ENCODE measurements at places on chromosomes 5 and 9.
A peak's percentile ranks its signal among the peaks of the same experiment; 100 is the strongest.

- no peak for DNase-seq
Observed at GRCh38 chr9:129027685-129028191, 393 bp downstream of the SH3GLB2 start.

- DNase-seq, result no peak
Observed at GRCh38 chr9:38662763-38663593, 42.6 kb upstream of the ANKRD18A start.

GRCh38 chr9:118170032-118170955 is 466.1 kb downstream of the TLR4 start:
- peak; percentile 42 for DNase-seq

DNA sequence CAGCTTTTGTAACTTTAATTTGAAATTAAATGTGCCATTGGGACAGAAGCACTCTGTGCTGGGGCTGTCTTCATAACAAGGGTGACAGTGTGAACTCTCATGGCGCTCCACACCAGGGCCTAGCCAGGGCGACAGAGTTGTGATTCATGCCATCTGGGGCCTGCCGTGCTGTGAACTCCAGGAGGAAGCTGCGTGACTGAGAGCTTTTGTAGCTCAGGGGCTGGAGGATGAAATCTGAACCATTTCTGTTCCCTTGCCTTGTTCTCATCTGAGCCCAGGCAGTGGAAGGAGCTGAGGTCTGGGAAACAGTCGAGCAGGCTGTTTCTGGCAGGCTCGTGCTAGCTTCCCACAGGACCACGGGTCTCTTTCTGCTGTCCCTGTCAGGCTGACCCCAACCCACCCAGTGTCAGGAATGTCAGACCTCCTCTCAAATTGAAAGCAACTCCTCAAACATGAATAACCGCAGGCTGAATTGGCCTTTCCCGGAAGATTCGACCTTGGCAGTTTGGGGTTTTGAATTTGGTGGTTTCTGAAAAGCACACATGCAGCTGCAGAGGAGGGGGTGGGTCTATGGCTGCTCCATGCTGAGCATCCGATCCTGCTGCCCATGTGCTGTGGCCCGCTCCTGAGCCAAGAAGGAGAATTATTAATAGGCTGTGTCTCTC is 69.2 kb upstream of the RPS23 start:
- no peak for DNase-seq

- no peak for DNase-seq
Observed at GRCh38 chr5:29077451-29077850, 2039.1 kb upstream of the CDH9 start.

GRCh38 chr5:23703940-23704855 is 196.8 kb downstream of the PRDM9 start:
- DNase-seq, result peak; percentile 77

- DNase-seq, result no peak
Observed at GRCh38 chr5:81965524-81965923, 6.3 kb upstream of the ATG10 start.

GRCh38 chr9:38018958-38019602 is 49.9 kb downstream of the SHB start:
- DNase-seq, result no peak

GRCh38 chr5:144406442-144406841 is 235.8 kb downstream of the KCTD16 start:
- no peak for DNase-seq

GRCh38 chr9:131960311-131960710 is 119.4 kb downstream of the MED27 start:
- no peak for DNase-seq

- no peak for DNase-seq
Observed at GRCh38 chr5:34529581-34530331, 126.4 kb upstream of the RAI14 start.

- no peak for DNase-seq
Observed at GRCh38 chr9:112809351-112809848, 58.8 kb downstream of the SNX30 start.

DNA sequence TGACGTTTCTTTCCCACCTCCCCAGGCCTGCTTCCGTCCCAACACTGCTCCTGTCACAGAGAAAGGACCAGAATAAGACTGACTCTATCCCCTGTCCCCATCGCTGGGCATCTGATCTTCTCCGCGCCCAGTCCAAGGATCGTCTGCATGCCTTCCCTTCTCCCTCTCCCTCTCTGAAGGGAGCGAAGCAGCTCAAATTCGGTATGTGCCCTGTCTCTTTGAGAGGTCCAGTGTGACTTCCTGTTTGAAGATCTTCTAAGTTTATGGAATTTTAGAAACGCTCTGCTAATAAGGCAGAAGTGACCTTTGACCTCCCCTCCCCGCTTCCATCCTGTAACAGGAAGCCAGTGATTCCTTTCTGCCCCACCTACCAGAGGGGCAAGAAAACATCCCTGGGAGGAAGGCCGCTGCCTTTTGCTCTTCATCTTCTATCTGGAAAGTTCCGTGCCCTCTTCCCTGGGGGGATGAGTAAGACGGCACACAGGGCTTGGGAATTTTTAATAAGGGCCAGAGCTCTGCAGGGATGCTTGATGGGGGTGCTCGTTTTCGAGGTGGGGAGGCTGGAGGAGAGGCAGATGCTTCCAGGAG is 40.7 kb upstream of the RNU6ATAC start:
- DNase-seq, result no peak

GRCh38 chr5:103780794-103781193 is 218.2 kb upstream of the NUDT12 start:
- DNase-seq, result no peak

DNA sequence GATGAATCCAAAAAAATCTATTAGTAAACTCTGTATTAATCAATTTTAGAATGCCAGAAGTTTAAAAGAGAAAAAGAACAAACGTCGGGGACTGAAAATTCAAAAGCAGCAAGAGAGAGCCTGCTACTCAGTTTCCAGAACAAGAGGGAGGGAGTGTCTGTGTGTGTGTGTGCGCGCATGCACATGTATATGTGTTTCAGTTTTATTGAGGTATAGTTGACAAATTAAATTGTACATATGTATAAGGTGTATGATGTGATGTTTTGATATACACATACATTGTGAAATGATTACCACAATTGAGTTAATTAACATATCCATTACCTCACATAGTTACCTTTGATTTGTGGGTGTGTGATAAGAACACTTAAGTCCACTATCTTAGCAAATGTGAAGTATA is 27.6 kb upstream of the GRAMD2B start:
- DNase-seq, result no peak

DNA sequence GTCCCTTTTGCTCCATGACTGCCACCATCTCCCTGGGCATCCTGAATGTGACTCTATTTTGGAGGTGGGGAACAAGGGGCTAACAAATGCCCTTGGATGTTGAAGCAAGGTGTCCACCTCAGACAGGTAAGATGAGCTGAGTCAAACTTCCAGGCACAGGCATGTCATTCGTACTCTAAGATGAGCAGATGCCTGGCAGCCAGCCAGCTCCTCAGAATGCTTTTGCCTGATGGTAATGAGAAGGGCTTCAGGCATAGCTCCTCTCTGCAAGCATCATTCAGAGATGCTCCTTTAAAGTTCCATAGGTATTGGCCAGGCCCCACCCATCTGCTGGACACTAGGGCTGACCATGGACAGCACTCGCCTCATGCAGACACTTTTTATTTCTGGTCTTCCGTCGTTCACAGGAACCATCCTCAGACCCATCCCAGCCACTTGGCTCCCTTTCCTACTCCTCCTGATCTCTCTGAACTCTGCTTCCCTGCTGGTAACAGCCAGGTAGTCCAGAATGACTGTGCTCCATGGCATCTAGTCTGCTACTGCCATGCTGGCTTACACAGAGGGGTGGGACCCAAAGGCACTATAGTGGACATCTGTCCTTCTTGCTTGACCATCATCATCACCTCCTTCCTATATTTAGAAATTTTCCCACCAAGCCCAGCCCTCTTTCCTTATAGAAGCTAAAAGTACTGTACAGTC is 118.8 kb downstream of the GLIS3 start:
- no peak for DNase-seq

DNA sequence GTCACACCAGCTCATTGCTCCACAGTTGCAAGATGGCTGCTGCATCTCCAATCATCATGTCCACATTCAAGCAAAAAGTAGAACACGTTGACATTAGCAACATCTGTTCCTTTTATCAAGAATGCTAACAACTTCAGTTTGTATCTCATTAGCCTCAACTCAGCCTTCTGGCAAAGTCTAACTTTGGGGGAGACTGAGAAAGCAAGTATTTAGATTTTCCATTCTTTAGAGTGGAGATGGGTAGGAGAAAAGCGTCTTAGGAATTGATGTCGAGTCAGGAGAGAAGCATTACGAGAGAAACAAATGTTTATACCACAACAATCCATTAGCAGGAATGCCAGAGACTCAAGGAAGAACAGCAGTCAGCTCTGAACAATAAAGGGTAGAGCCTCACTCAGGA is 446.3 kb downstream of the ENC1 start:
- no peak for DNase-seq

DNA sequence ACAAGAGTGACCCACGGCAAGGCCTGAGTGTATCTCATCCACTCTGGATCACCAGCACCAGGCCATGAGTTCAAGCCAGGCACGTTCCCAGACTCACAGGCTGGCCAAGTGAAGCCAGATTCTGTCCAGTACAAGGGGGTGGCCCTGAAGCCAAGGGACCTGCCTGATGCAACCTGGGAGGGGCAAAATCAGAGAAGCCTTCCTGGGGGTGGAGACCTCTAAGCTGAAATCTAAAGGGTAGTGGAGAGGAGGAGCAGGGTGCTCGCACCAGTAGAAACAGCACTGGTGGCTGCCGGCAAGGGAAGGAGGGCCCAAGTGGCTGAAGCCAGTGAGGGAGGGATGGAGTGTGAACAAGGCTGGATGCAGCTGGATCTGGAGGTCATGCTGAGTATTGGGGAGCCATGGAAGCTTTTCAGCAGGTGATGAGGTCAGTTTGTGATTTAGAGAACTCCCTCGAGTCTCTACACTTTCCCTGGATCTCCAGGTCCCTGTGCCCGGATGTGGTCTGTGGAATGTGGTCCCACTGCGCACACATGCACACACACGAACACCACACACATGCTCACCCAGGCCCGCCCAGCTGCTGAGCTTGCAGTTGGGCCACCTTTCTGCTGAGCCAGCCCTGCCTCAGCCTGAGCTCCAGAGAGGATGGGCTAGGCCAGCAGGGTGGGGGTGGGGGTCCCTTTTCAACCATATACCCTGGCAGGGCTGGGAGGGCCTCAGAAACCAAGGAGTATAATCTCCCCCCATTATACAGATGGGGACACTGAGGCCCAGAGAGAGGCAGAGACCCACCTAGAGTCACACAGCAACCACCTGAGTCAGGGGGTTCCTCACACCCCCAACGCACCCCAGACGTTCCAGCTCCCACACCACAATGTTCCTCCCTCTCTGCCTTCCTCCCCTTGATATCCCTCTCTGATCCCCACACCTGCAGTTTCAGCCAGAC is 1.6 kb downstream of the PIP5KL1 start:
- DNase-seq, result no peak

- DNase-seq, result no peak
Observed at GRCh38 chr9:131107760-131108159, 11.4 kb downstream of the AIF1L start.

GRCh38 chr9:26329974-26330373 is 562.6 kb downstream of the CAAP1 start:
- DNase-seq, result no peak

DNA sequence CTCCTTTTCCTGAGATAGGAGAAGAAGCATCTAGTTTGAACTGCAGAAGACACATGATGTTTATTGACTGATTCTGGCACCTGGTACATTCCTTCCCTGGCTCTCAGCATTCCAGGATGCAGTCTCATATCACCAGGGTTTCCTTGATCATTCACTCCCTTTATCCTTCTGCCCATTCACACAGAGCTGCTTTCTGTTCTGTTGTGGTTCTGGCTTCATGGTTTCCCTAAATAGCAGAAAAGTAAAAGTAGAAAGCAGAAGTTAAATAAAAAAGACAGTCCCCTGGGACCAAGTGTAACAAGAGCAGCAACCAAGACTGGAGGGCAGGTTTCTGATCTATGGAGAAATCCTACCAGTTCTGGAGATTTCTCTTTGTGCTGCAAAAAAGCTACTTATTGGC is 3.2 kb downstream of the IFNA8 start:
- no peak for DNase-seq

DNA sequence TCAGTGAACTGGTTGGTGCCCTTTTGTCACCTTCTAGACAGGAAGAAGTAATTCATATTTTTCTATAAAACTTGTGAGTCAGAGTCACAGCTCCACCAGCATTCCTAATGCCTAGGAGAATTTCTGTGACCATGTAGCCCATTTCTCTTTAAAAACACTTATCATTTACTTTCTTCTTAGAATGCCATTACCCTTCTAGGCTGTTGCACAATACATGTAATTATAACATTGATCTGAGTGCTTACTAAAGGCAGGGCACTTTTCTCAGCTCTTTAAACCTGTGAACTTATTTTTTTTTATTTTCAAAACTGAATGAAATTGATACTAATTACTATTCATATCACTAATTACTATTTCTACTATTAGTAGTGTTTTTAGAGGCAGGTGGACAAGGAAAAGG is 373.7 kb downstream of the TLE4 start:
- DNase-seq, result no peak

GRCh38 chr9:94650949-94651348 is 11.6 kb upstream of the FBP1 start:
- no peak for DNase-seq

- DNase-seq, result no peak
Observed at GRCh38 chr9:36906492-36906891, 127.6 kb downstream of the PAX5 start.

DNA sequence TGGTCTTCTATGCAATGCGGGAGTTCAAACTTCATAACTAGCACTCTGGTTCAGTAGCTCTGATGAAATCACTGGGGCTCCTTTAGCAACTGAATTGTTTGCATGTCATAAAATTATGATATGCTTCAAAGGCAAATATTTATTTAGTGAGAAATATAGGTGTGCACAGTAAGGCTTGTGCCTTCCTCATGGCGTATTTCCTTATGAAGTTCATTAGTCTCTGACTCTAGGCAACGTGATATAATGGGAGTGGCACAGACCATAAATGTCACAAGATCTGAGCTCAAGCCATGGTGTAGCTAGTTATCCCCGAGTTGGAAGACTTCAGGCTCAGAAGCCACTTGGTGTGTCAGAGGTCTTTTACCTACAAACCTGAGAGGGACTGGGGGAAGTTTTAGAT is 35.5 kb downstream of the PIP5K1B start:
- DNase-seq, result no peak

- DNase-seq, result no peak
Observed at GRCh38 chr9:116628716-116629115, 58.4 kb upstream of the TRIM32 start.

DNA sequence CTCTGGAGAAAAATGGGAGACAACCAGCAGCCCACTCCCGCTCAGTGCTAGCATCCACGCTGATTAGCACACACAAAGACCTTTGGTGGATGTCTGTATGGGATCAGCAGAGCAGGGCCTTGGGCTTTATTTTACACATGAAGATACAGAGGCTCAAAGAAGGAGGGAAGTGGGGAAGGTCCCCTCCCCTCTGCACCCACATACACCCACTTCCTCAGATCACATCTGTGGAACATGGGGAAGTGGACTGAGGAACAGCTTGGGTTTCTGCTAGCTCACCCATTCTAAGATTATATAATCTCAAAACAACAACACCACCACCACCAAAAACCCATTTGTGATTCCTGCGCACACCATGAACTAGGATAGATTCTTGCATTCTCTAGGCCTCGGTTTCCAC is 14.0 kb downstream of the GGTA1 start:
- no peak for DNase-seq
